ENCODE measurements at places on chromosomes 5 and 9.

DNA sequence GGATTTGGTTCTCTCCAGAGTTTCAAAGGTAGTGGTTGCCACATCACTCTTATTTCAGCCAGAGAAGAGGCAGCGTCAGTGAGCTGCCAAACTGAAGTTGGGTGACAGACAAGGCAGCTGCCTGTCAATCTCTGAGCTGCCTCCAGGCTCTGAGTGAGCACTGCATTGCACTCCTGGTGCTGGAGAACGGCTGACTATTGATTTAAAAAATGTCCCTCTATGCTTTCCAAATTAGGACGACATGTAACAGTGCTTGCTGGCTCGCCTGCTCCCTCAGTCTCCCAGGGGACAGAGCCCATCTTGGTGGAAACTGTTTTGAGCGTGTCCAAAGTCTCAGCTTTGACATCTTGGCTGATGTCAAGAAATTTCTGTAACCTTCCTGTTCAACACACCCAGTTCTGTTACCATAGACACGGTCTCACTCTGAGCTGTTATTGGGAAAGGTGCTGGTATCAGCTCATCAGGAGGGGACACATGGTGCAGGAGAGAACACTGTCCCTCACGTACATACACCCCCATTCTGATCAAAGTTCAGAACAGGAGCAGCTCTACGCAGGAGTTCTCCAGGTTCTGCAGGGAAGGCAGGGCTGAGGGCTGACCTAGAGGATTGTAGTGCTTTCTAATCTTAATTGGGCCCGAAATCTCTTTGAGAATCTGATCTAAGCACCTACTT is 15.7 kb downstream of the PCDH12 start:
- no peak for DNase-seq

- DNase-seq = no peak
Observed at GRCh38 chr9:4814913-4815312, 22.2 kb downstream of the RCL1 start.

DNA sequence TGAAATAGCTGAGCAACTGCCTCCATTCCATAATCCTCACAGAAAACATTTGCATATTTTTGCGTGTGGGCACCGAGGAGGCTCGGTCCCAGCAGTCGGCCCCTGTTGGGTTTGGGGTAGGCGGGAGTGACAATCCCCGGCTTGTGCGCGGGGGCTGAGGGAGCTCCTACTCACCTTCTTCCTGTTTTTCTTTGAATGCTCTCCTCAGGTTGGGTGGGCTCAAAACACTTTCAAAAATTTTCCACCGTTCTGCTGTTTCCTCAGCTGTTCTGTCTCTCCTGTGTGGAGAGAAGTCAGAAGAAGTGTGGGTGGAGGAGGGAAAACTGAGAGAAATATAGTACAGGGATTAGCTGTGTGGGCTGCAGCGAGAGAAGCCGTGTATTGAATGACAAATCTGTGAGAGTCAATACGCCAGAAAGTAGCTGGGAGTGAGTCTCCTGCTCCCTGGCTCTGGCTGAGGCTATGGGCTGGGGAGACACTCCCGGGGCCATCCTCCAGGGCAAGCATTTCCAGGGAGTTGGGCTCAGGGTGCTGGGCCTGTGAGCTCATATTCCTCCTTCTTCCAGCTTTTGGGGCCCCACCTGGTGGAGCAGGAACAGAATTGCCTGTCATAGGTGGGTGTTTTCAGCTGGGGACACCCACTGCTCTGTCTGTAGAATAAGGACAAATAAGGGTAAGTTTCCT is 84.7 kb downstream of the CMYA5 start:
- DNase-seq = no peak

GRCh38 chr5:2166306-2166978 is 283.7 kb upstream of the IRX4 start:
- no peak for DNase-seq

DNA sequence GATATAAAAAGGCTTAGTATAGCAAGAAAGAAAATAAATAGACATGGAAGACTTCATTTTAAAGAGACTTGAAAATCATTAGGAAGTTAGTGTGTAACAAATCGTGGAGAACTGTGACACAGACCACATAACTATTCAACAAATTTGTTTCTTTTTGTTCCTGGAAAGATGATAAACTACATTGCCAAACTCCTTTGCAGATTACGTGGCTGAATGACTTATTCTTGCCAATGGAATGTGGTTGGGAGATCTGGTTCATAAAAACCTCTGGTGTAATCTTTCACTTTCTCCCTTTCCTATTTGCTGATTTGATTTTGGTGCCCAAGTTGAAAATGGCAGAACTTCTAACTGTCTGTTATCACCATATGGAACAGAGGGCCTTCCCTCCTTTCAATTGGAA is 328.9 kb upstream of the MEF2C start:
- no peak for DNase-seq

- no peak for DNase-seq
Observed at GRCh38 chr9:134060546-134060945, 7.3 kb downstream of the BRD3 start.

DNA sequence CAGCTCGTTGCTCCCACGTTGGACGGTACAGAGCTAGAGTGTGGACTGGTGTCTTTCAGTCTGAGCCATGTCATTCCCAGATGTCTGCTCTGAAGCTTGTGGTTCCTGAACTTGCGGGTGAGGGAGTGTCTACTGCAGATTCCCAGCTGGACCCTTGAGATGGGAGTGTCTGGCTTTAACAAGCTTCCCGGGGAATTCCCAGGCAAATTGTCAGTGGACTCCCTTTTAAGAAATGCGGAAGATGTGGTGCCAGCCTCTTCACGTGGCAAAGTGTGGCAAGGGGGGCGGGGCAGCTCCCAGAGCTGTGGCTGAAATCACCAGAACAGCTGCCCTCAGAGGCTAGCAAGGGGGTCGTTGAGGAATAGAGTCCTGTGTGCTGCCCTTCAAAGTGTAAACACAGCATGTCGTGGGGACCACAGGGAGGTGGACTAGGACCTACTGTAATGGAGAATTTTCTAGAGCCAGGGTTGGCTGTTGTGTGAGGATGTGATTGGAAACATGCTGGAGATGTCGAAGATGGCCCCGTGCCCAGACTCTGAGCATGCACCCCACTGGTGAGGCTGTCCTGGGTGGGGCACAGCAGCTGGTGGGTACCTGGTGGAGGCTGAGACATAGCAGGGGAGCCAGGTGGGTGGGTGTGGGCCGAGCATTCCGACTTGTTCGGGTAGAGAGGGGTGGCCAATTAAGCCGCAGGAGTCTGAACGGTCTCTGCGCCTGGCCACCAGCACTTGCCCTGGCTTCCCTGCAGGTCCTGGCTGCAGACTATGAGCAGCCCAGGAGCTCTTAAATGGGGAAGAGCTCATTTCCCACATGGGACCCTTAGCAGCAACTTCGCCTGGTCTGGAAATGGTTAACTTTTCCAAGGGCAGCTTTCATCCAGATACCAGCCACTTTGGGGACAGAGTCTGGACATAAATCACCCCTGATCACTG is 37.4 kb downstream of the PRRX2 start:
- no peak for DNase-seq

GRCh38 chr5:147522435-147522834 is 12.6 kb upstream of the DPYSL3 start:
- no peak for DNase-seq

DNA sequence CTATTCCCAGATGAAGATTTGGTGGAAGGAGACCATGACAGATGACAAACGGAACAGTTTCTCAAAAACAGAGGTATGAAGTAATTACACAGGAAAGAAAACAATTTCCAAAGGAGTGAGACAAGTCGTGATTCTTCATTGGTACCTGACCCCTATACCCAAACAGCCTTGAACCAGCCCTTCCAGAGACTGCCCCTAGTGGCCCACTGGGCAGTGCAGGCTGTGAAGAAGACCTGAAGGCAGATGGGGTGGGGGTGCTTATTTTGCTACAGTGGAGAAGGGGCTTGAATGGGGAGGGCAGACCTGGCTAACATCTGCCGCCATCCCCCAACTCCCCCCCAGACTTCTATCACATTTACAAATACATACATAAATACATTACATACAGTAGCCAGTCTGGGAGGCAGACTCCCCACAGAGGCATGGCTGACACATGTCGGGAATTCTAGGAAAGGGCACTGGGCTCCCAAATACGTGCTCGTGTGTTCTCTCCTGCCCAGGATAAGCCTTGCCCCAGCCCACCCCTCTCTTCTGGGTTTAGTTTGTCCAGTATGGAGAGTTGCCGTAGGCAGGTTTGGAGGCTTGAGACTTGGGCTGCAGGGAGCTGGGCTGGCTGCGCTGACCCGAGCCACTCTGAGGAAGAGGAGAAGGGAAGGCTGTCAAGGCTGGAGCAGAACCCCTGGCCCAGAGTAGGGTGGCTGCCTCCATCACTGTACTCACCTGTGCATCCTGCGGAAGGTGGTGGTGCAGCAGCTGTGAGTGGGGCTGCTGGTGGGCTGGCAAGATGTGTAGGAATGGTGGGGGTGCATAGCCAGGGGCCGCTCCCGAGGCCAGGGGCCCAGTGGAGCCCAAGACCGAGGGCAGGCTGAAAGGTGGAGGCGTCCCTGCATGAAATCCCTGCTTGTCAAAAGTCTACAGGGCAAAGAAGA is 105.3 kb downstream of the UBE2R2 start:
- no peak for DNase-seq

GRCh38 chr9:93918061-93918460 is 37.1 kb downstream of the BARX1 start:
- DNase-seq = no peak

GRCh38 chr9:78365748-78366697 is 69.1 kb downstream of the PSAT1 start:
- DNase-seq = no peak

DNA sequence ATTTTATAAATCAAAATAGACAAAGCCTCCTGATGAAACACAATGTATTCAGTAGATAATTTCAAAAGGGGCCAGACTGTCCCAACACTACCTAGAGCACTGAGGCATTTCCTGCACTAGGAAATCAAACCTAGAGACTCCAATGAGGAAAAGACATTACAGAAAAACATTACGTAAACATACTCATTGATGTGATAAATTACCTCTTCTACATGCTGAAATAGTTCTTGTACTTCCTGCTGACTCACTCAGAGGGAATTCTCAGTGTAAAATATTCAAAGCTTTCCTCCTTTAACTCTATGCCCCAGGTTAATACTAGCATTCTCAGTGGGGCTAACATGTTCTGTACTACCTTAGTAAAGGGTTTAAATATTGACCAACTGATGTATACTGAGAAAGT is 178.0 kb downstream of the ESM1 start:
- no peak for DNase-seq

GRCh38 chr5:39284552-39284951 is 65.2 kb upstream of the FYB1 start:
- no peak for DNase-seq

GRCh38 chr5:173202266-173202875 is 32.6 kb downstream of the NKX2-5 start:
- no peak for DNase-seq

- DNase-seq = no peak
Observed at GRCh38 chr9:9556865-9557803, 1055.7 kb downstream of the PTPRD start.

- DNase-seq = no peak
Observed at GRCh38 chr5:150413176-150413901, 629 bp upstream of the CD74 start.

GRCh38 chr5:160266752-160267345 is 37.5 kb downstream of the FABP6 start:
- DNase-seq = no peak
